ENCODE measurements at places on chromosomes 2 and 18. TPM values are rescaled to one million over a fixed set of nuclear protein-coding genes. Genes with fewer than 3 reads are reported as not detected.

Gene UGT1A8
- not detected for total RNA-seq

DNA sequence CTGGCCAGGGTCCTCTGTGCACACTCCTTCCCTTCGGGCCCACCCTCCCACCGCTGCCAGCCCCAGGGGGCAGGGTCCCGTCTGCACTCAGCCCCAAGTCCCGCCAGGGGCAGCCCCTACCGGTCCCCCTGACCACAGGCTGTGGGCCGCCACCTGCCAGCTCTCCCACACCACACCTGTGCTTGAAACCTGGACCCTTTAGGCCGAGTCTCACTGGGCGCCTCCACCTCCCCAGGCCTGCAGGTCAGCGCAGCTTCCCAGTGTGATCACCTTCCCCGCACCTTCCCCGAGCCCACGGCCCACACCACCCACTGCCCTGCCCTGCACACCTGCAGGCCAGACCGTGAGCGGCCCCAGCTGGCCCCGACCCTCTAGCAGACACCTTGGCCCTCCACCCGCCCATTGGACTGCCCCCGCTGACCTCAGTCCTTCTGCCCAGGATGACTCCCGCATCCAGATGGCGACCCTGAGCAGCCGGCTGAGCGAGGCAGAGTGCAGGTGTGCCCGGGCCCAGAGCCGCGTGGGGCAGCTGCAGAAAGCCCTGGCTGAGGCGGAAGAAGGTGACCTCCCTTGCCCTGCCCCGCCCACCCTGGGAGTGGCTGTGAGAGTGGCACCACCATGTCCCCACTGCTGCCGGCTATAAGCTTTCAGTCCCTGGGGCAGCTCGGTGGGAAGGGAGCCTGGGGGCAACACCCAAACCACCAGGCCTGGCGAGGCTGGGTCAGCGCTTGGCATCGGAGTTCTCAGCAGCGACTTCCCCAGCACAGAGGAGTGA is 31.3 kb upstream of the SNED1 start:
- no peaks in the 10 kb centered on the region for H3K4me1 ChIP-seq
- H3K36me3 ChIP-seq: no peaks in the 10 kb centered on the region
- H3K27ac ChIP-seq: no peak overlapping the region
- no peak for DNase-seq
- no peak overlapping the region for H3K4me3 ChIP-seq

DNA sequence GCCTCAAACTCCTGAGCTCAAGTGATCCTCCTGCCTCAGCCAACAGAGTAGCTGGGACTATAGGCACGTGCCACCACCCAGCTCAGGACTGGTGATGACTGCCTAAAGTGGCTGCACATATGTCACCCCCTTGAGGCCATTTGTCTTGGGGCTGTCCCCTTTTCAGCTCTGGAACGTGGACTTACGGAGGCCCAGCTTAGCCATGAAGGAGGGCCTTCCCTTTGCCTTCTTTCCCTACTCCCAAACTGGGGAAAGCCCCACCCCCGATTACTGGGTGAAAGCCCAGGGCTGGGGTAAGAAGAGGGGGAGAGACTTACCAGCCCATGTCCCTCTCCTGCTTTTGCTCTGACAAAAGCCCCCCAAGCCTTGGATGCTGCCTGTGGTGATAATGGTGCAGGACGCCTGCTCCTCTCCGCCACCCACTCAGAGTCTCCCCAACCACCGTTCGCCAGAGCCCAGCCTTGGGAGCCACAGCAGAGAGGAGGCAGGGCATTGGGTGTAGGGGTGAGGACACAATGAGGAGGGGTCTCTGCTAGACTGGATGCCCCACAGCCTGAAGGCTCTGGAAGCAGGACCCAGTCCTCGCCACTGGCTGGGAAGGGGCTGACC is 2.5 kb upstream of the DUSP2 start:
- no peaks in the 10 kb centered on the region for H3K27me3 ChIP-seq
- H3K4me1 ChIP-seq: peaks cover 73% of the 10 kb centered on the region
- peak overlapping the region; percentile 95 for H3K27ac ChIP-seq
- peak overlapping the region; percentile 94 for H3K4me3 ChIP-seq

DNA sequence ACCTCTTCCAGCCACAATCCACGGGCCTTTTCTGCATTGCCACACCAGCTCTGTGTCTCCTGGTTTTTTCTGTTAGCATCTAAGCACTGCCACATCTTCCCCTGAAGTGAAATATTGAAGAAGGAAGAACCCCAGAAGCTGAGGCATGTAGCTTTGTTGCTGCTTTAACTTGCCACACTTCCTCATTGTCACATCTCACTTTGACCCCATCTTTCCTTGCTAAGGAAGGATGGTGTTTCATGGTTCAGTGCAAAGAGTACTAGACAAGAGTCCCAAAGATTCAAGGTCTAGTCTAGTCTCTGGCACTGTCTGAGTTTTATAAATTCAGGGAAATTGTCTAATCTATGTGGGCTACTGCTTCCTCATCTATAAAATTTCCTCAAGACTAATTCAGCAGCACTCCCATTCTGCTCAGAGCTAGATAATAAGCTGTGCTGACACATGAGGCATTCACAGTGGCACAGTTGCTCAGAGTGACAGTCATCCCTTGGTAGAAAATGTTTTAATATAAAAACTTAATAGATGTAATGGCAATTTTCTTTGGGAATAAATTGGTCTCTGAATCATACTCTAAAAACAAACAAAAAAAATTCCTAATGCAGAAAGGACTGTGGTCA is 483.0 kb upstream of the ID2 start:
- H3K27ac ChIP-seq: no peak overlapping the region
- no peak for DNase-seq
- peaks cover 15% of the 10 kb centered on the region for H3K27me3 ChIP-seq
- H3K36me3 ChIP-seq: peaks cover 10% of the 10 kb centered on the region

Gene CREG2
- total RNA-seq: not detected

GRCh38 chr2:73297151-73297559 is 3.8 kb upstream of the EGR4 start:
- H3K4me1 ChIP-seq: peaks cover 4% of the 10 kb centered on the region
- no peak overlapping the region for H3K4me3 ChIP-seq
- no peak for DNase-seq
- no peaks in the 10 kb centered on the region for H3K36me3 ChIP-seq

- H3K27ac ChIP-seq: no peak overlapping the region
- DNase-seq: no peak
- no peaks in the 10 kb centered on the region for H3K4me1 ChIP-seq
- H3K4me3 ChIP-seq: no peak overlapping the region
- no peaks in the 10 kb centered on the region for H3K36me3 ChIP-seq
These were observed 57.2 kb downstream of the TACR1 start for GRCh38 chr2:75142081-75142480.

- peaks cover 6% of the 10 kb centered on the region for H3K4me1 ChIP-seq
- no peak for DNase-seq
- peaks cover 50% of the 10 kb centered on the region for H3K27me3 ChIP-seq
- H3K4me3 ChIP-seq: no peak overlapping the region
- no peaks in the 10 kb centered on the region for H3K36me3 ChIP-seq
These were observed 86.6 kb downstream of the ACOXL start for GRCh38 chr2:110818767-110819481.

DNA sequence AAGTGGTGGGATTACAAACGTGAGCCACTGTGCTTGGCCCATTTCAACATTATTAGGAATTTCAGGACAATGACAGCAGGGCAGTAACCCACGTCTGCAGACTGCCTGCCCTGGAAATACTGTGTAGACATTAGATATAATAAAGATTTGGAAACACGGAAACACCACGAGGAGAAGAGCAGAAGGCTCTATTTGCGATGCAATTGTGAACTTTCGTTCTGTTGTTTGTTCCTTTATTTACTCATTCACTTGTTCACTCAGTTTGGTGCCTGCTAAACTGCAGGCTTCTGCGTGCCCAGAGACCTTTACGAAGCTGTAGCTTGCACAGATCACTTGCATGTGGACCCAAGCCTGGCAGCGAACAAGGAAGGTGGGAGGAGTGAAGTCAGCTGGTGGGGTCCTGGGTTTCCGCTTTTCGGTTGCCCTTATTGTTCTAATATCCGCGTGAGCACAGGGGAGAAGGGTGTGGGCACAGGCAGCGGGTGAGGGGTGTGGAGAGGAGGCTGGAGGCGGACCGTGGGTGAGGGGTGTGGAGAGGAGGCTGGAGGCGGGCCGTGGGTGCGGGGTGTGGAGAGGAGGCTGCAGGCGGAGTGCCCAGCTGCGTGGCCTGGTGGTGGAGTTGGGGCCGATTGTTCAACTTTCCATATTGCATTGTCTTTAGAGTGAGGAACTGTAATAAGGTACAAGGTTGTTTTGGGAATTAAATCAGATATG is 3.4 kb downstream of the COLEC11 start:
- peaks cover 35% of the 10 kb centered on the region for H3K4me1 ChIP-seq
- peaks cover 18% of the 10 kb centered on the region for H3K27me3 ChIP-seq
- no peak for DNase-seq
- H3K4me3 ChIP-seq: no peak overlapping the region
- no peak overlapping the region for H3K27ac ChIP-seq

GRCh38 chr18:68429841-68430240 is 285.1 kb downstream of the TMX3 start:
- H3K4me3 ChIP-seq: no peak overlapping the region
- no peak for DNase-seq
- H3K4me1 ChIP-seq: no peaks in the 10 kb centered on the region
- H3K36me3 ChIP-seq: no peaks in the 10 kb centered on the region
- no peaks in the 10 kb centered on the region for H3K27me3 ChIP-seq

Gene DCAF17
- 35.1 TPM for total RNA-seq

DNA sequence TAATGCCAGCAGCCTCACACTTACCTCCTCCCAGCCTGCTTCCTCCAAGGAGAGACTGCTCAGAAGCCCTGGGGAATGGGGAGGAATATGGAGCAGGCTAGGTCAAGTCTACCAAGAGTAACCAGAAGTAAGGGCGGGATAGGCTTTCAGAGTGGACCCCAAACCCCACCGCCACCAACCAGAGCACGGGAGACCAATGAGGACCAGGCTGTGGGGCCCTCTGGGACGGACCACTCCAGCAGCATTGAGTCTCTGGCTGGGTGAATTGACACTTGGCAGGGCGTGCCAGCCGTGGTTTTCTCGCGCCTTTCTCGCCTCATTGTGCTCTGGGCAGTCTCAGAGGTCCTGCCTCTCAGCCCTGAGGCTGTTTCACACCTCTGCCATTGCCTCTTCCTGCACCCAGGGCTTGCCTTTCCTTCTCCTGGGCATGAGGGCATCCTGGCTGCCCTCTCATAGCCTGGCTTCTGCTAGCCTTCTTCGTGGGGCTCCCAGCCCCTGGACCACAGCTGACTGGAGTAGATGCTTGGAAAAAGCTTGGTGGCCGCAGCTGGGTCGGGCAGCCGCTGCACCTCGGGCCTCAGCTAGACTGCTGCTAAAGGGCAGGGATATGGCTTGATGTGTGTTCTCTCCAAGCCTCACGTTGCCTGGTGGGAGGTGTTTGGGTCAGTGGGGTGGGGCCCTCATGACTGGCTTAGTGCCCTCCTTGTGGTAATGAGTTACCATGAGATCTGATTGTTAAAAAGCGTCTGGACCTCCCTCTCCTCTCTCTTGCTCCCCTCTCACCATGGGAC is 40.5 kb upstream of the HS6ST1 start:
- H3K36me3 ChIP-seq: no peaks in the 10 kb centered on the region
- no peak for DNase-seq
- no peak overlapping the region for H3K27ac ChIP-seq
- no peak overlapping the region for H3K4me3 ChIP-seq
- no peaks in the 10 kb centered on the region for H3K27me3 ChIP-seq

Gene TMEM198
- 4.5 TPM for total RNA-seq

DNA sequence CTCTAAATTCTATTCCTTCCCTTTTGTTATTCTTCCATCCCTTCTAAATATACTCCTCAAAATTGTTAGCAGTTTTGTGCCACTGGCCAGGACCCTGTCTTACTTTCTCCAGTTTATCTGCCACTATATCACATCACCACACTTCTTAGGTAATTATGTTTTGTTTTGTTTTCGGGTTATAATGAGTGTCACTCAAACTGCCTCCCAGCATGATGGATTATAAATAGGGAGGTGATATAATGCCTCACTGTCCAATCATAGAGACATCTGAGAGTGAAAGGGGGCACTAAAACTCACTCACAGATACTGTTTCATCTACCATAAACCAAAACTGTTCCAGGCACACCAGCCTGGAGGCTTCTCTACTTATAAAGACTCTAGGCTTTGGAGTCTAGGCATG is 3.5 kb downstream of the RSAD2 start:
- peak overlapping the region; percentile 49 for H3K4me3 ChIP-seq
- no peak for DNase-seq
- no peaks in the 10 kb centered on the region for H3K27me3 ChIP-seq
- H3K36me3 ChIP-seq: peaks cover 2% of the 10 kb centered on the region
- H3K4me1 ChIP-seq: peaks cover 56% of the 10 kb centered on the region

Gene ASXL2
- 39.8 TPM for total RNA-seq

Gene ARL6IP6
- total RNA-seq: 41.5 TPM

Gene CHRND
- not detected for total RNA-seq

DNA sequence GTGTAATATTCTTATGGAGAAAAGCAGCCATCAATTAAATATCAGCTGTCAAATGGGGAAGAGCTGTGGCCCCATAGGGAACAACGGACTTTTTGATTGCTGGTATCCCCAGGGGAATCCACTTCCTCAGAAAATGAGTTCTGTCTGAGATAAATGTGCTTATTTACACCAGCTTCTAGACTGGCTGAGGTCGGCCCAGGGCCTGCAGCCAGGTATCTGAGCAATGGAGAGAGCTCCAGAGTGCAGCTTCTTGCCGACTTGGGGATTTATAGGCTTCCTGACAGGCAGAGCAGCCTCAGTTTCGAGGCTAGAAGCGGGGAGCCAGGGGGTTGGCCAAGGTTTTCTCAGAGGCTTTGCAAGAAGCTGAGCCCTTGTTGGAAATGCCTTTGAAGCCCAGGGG is 67.2 kb downstream of the MCFD2 start:
- no peaks in the 10 kb centered on the region for H3K36me3 ChIP-seq
- DNase-seq: no peak
- H3K27ac ChIP-seq: no peak overlapping the region
- H3K27me3 ChIP-seq: peaks cover 29% of the 10 kb centered on the region
- H3K4me3 ChIP-seq: no peak overlapping the region
- H3K4me1 ChIP-seq: no peaks in the 10 kb centered on the region

Gene UGT1A1
- total RNA-seq: not detected

DNA sequence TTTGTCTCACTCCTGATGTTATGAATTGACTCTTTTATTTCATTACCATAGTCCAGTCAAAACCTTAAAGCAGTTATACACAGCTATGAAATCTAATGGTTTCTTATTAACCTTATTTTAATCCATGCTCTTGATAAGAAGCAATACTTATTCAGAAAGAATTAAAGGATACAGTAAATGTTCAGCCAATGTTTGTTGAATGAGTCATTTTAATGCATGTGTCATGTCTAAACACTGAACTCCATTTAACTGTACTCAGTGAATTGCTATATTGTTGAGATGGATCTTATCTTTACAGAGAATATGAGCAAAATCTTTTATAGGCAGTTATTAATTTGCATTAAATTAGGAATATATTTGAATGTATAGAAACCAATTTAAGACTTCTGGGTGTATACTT is 135.1 kb upstream of the TFPI start:
- H3K36me3 ChIP-seq: no peaks in the 10 kb centered on the region
- no peaks in the 10 kb centered on the region for H3K27me3 ChIP-seq
- no peak for DNase-seq

- H3K4me1 ChIP-seq: no peaks in the 10 kb centered on the region
- H3K27me3 ChIP-seq: no peaks in the 10 kb centered on the region
- H3K4me3 ChIP-seq: no peak overlapping the region
- no peak for DNase-seq
- no peaks in the 10 kb centered on the region for H3K36me3 ChIP-seq
These were observed 583.1 kb upstream of the HS6ST1 start for GRCh38 chr2:128901572-128902391.

GRCh38 chr2:20507166-20507692 is 60.4 kb downstream of the RHOB start:
- H3K27ac ChIP-seq: peak overlapping the region; percentile 50
- H3K36me3 ChIP-seq: no peaks in the 10 kb centered on the region
- peak; percentile 46 for DNase-seq

GRCh38 chr2:162007447-162008040 is 66.5 kb downstream of the DPP4 start:
- H3K27me3 ChIP-seq: no peaks in the 10 kb centered on the region
- no peak overlapping the region for H3K27ac ChIP-seq
- peaks cover 49% of the 10 kb centered on the region for H3K4me1 ChIP-seq
- peaks cover 2% of the 10 kb centered on the region for H3K36me3 ChIP-seq
- H3K4me3 ChIP-seq: no peak overlapping the region

Gene ZNF396
- total RNA-seq: 2.5 TPM

Measured in activated T-cell treated with anti-CD3 and anti-CD28 coated beads, Interleukin-2, amount 50 U/mL, for 72 hours (primary cell).